Lung (tissue), 17 donors: ENCODE measurements at places on chromosomes 1 and 21. TPM values are rescaled to one million over a fixed set of nuclear protein-coding genes. Genes with fewer than 3 reads are reported as not detected.

The RGS8 gene
- 0.03 TPM for total RNA-seq

DNA sequence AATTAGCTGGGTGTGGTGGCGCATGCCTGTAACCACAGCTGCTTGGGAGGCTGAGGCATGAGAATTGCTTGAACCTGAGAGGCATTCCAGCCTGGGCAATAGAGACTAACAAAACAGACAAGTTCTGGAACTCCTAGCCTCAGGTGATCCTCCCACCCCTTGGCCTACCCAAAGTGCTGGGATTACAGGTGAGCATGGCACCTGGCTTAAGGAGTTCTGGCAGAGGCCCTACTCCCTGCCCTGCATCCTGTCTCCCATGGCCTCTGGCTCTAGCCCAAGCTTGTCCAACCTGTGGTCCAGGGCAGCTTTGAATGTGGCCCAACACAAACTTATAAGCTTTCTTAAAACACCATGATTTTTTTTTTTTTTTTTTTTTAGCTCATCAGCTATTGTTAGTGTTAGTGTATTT, 20.4 kb downstream of the TOMM20 start:
- H3K4me3 ChIP-seq, result no peak overlapping the region
- peaks cover 15% of the 10 kb centered on the region for H3K36me3 ChIP-seq
- no peak for DNase-seq

DNA sequence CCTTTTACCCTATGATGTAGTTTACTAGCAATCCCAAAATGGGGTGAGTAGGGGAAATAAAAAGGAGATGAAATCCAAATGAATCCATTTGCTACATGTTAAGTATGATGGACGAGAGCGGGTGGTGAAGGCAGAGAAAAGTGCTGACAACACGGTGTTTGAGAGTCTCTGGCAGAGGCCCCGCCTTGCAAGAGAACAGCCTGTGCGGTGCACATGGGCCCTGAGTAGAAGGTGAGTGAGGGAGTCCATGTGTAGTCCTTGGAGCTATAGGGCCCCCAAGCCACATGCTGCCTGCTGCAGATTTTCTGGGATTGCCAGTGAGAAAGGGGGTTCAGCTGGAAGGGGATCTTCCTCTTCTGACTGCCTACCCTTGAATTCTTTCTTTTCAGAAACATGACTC, 177.1 kb downstream of the TNR start:
- H3K27me3 ChIP-seq, result peaks cover 66% of the 10 kb centered on the region
- DNase-seq, result no peak
- H3K27ac ChIP-seq, result no peak overlapping the region
- no peaks in the 10 kb centered on the region for H3K36me3 ChIP-seq
- H3K4me1 ChIP-seq, result no peaks in the 10 kb centered on the region

DNA sequence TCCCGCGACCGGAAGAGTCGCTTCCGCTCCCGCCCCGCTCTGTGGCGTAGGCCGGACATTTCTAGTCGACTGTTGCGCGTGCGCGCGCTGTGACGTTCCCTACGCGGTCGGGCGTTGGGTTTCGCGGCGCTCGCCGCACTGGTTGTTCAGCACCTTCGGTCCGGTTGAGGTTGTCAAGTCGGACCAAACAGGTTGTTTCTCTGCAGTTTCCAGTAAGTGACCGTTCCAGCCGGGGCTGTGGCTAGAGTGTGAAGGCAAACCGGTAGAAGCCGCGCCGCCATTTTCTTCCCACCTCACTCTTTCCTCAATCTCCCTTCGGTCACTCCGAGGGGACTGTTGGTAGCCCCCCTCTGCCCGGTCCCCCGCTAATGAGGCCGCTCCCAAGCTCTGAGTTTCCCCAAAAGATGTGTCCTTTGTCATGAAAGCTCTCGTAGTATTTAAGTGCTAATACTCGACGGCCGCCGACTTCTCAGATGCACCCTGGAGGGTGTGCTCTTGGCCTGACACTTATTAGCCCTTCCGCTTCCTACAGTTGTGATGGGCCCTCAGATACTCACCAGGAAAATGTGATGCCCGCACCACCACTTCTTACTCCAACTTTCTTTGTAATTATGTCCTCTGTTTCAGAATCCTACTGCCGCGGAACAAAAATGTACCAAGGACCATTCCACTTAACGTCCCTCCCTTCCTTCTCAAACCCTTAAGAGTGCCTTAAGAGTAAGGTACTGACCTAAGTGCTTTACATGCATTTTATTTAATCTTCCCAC, 56.3 kb downstream of the TRAF5 start:
- H3K4me3 ChIP-seq, result peak overlapping the region; percentile 52
- peaks cover 6% of the 10 kb centered on the region for H3K4me1 ChIP-seq
- H3K36me3 ChIP-seq, result no peaks in the 10 kb centered on the region
- H3K27ac ChIP-seq, result peak overlapping the region; percentile 98

The SNRPE gene
- 71.7 TPM for total RNA-seq

DNA sequence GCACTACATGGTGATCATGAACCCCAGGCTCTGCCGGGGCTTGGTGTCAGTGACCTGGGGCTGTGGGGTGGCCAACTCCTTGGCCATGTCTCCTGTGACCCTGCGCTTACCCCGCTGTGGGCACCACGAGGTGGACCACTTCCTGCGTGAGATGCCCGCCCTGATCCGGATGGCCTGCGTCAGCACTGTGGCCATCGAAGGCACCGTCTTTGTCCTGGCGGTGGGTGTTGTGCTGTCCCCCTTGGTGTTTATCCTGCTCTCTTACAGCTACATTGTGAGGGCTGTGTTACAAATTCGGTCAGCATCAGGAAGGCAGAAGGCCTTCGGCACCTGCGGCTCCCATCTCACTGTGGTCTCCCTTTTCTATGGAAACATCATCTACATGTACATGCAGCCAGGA, 589 bp downstream of the OR2W3 start:
- no peaks in the 10 kb centered on the region for H3K27me3 ChIP-seq
- H3K4me1 ChIP-seq, result no peaks in the 10 kb centered on the region
- DNase-seq, result no peak
- H3K4me3 ChIP-seq, result no peak overlapping the region
- no peaks in the 10 kb centered on the region for H3K36me3 ChIP-seq

- H3K36me3 ChIP-seq, result no peaks in the 10 kb centered on the region
- H3K27me3 ChIP-seq, result no peaks in the 10 kb centered on the region
- H3K27ac ChIP-seq, result no peak overlapping the region
- no peak overlapping the region for H3K4me3 ChIP-seq
- H3K4me1 ChIP-seq, result no peaks in the 10 kb centered on the region
Observed at GRCh38 chr1:214067397-214067796, 79.6 kb downstream of the PROX1 start.
